ENCODE measurements at places on chromosomes 11 and 22. TPM values are rescaled to one million over a fixed set of nuclear protein-coding genes. Genes with fewer than 3 reads are reported as not detected.

DNA sequence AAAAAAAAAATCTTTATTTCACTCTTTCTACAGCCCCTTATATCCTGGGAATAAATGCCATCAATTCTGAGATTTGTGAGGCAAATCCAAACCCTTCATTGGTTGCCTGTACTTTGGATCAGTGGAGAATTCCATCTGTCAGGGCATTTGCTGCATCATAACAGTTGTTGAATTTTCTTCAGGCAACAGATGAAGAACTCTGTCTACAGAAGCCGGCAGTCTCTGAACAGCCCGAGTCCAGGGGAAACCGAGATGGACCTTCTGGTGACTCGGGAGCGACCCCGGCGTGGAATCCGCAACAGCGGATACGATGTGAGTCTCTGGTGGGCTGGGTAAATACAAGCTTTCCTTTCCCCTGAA, 82.3 kb downstream of the C11orf91 start:
- DNase-seq: no peak

DNA sequence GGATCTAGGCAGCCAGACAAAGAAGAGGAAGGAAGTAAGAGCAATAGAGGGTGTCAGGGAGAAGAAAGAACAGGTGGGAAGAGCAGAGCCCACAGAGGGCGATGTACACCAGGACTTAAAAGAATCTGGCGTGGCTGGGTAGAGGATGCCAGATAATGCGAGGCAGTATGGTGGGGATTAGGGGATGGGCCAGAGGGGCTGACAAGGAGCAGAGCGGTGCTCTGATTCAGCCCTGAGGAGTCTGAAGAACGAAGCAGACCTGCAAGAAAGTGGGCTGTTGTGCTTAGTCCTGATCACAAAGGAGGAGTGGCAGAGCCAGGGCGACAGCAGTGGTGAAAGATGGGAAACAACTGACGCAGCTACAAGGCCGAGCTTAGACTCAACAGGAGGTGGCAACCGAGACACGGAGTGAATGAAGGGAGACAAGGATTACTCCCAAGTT, 163.7 kb downstream of the LARGE1 start:
- no peak for DNase-seq

Gene POTEH
- not detected for total RNA-seq

DNA sequence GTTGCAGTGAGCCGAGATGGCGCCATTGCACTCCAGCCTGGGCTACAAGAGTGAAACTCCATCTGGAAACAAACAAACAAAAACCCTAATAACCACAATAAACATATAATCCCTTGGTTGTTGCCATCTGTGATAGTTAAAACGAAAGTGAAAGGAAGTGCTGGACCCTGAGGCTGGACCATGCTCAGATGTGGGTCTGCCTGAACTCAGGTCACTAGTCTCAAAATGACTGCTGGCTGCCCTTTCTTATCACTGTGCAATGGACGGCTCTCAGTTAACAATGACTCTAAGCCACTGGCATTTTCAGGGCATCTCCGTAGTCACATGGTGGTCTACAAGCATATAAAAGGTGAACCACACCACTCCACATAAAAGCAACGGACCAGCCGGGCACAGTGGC, 48.2 kb upstream of the FTH1 start:
- no peak for DNase-seq

DNA sequence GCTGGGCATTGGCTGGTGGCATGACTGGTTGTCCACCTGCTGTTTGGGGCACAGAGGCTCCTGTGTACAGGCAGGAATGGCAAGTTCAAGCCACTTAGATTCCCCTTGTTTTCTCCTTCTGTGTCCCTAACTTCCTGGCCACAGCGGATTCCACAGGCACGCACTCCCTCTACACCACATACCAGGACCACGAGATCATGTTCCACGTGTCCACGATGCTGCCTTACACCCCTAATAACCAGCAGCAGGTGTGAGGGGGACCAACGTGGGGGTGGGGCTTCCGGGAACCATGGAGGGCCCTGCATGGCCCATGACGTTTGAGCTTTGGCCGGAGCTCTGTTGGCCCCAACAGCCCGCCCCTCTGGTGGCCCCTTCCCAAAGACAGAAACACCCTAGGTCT, 7.8 kb downstream of the SIPA1 start:
- DNase-seq: no peak

Gene LRP4
- total RNA-seq: 0.15 TPM

Gene EMID1
- not detected for total RNA-seq

Gene OR8D1
- total RNA-seq: not detected

- DNase-seq: no peak
These were observed 54.2 kb downstream of the IRAG1 start for GRCh38 chr11:10639350-10639749.

DNA sequence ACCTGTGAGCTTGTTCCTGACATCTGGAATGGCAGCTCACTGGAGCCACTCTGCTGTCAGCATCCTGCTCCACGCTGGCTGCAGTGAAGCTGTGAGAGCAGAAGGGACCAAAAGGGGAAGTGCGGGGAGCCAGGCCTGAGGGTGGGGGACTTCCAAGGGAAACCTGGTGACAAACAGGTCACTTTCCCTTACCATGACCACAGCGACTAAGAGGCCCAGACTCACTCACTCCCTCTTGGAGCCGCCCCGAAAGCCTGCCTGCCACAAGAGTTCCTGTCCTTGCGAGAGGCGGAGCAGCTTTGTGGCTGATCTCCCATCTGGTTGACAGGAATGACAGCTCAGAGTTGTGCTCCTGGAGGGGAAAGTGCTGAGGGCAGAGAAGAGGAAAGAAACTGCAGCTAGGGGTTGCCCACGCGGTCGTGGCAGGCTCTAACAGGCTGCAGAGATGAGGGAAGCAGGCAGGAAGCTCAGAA, 183.8 kb upstream of the NTM start:
- DNase-seq: no peak

Gene GPHA2
- total RNA-seq: not detected

GRCh38 chr11:61971248-61972111, 4.0 kb upstream of the FTH1 start:
- peak; percentile 41 for DNase-seq
